Globus pallidus (tissue), 1 donor: ENCODE measurements at places on chromosomes 13 and 19.
A peak's percentile ranks its signal among the peaks of the same experiment; 100 is the strongest.

GRCh38 chr13:111303559-111303958 is 16.9 kb upstream of the TEX29 start:
- no peak for DNase-seq

DNA sequence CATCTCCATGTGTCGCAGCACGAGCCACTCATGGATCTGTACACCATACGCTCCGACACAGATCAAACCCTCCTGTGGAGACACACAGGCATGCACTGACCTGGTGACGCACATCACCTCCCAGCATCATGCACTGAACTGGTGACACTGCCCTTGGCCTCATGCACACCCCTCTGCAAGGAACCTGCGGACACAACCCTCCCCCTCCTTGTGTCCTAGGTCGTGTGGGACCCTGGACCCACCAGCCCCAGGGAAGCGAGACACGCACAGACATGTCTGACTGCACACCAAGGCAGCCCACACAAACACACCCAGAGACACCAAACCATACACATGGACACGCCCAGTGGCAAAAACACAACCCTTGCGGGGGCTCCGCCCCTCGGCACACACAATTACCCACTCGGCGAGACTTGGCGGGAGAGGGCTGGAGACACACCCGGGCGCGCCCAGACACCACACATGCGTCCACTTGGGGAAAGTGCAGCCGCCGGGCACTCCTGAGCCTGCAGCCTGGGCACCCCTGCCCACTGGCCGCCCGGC is 2.0 kb upstream of the KCNN4 start:
- DNase-seq, result no peak

GRCh38 chr13:80547885-80548825 is 207.2 kb upstream of the SPRY2 start:
- DNase-seq, result no peak

DNA sequence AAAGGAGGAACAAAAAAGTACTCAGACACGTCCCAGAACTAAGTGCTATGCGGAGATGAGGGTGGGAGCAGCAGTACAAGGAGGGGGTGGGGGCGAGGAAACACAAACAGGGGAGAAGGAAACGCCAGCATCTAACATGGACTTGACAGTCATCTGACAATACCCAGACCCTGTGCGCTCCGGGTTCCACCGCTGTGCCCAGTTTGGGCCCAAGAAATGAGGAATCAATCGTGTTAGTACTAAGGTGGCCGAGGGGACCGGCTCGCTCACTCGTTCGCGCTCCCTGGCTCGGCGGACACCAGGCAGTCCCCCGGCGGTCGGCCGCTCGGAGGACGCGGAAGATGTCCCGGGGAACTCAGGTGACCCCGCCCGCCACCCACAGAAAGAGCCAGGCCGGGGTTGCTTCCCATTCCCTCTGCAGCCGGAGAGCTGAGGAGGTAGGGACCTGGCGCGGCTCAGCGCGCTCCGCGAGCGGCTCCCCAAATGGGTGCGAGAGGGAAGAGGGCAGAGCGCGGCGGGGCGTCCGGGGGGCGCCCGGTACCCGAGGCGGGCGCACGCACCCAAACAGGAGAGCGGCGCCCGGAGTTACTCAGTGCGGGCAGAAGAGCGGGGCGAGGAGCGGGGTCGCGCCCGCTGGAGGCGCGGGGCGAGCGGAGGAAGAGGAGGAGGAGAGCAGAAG is 616 bp downstream of the TSHZ3 start:
- no peak for DNase-seq

- no peak for DNase-seq
These were observed 20.5 kb downstream of the ZNF114 start for GRCh38 chr19:48290401-48290770.

- no peak for DNase-seq
These were observed 7.6 kb downstream of the CALM3 start for GRCh38 chr19:46608581-46609345.

DNA sequence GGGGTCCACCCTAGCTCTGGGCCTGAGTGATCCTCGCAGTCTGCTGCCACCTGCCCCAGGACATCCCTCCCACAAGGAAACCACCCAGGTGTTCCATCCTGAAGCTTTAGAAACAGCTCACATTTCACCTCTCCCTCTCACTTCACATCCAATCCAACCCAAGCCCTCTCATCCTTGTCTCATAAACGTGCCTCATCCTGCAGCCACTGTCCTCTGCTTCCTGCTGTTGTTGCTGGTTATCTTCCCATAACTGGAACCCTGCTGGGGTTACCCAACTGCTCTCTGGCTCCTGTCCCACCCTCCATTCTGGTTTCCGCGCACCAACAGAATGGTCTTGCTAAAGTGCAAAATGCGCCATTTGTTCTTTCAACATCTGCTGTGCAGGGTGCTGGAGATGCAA is 59.7 kb upstream of the MTIF3 start:
- DNase-seq, result no peak

- no peak for DNase-seq
These were observed 103.8 kb downstream of the TNFRSF19 start for GRCh38 chr13:23673867-23674605.

DNA sequence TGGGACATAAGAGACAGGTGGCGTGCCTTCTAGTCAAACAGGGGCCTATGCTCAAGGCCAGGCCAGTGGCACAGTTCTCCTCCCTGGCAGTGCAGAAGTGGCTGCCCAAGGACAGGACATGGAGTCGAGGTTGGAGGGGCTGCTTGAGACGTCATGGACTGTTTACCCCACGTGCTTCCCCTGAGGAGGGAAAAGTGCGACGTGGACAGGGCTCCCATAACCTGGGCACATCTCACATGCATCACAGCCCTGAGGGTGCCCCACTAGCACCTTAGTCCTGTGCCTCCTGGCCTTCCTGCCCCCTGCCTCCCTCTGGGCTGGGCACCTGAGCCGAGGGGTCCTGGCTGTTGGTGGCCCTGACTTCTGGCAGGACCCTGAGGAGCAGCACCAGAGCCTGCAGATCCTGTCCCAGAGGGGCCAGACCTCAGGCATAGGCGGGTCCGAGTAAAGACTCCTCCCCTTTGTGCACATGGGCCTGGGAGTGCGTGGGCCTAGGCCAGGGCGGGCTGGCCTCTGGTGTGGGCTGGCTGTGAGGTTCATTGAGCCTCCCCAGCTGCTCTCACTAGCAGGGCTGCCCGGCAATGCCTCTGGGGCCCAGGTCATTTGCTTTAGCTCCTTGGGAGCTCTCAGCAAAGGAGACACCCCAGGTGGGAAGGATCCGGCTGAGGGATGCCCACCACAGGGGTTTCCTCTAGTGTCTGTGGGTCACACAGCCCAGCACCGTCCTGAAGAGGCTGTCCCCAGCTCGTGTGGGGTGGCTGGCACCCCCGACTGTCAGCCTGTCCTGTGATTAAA is 65.7 kb downstream of the CEBPG start:
- DNase-seq, result no peak

DNA sequence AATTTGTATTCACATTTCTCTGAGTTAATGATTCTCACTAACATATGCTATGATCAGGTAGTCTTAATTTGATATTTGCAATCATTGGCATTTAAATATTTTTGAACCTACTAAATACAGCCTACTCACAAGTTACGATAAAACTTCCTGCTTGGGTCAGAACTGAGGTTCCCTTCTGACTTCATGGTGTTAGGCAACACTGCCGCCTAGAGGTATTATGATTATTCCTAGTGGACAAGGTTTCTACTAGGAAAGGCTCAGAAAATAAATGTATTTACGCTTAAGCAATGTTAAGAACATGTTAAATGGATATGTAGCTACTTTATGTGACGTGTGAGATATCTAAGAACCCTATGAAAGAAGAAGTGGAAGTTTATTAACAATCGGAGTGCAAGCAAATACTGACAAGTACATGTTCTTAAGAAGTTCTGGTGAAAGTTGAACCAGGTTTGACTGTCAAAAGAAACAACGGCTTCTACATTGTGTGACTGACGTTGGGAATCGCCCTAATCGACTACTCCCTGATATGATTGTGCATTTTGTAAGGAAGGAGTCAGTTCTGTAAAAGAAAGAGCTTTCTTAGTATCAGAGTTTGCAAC is 1395.8 kb downstream of the SLITRK5 start:
- DNase-seq, result peak; percentile 43

DNA sequence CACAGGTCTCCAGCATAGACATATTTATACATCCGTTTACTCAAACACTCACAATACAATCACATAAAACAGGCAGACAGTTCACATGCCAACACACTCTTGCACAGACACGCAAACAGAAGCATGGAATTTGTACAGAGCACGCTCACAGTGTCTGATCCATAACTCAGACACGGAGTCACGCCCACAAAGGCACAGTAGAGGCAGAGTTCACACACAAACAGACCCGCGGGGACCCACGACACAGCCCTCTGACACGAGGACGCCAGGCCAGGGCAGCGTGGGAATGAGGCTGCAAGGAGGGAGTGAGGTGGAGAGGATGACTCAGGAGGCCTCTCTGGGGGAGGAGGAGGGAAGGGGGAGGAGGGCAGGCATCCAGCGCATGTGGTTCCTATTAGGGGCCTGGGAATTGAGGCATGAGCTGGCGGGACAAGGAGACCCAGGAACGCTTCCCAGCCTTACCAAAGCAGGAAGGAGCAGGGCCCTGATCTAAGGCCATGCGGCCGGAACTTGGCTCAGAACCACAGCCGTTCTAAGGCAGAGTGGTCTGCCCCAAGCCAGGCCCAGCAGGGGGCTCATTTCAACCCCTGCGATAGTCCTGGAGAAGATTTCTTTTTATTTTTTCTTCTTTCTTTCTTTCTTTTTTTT is 9.1 kb upstream of the OLFM2 start:
- peak; percentile 64 for DNase-seq
